ENCODE measurements at places on chromosomes 12 and 14. TPM values are rescaled to one million over a fixed set of nuclear protein-coding genes. Genes with fewer than 3 reads are reported as not detected.

- DNase-seq, result no peak
- H3K4me3 ChIP-seq, result no peak overlapping the region
- H3K27ac ChIP-seq, result no peak overlapping the region
- H3K27me3 ChIP-seq, result no peaks in the 10 kb centered on the region
Measured at GRCh38 chr14:38003746-38004609, 203.7 kb upstream of the SSTR1 start.

The ANKRD33 gene
- not detected for total RNA-seq

DNA sequence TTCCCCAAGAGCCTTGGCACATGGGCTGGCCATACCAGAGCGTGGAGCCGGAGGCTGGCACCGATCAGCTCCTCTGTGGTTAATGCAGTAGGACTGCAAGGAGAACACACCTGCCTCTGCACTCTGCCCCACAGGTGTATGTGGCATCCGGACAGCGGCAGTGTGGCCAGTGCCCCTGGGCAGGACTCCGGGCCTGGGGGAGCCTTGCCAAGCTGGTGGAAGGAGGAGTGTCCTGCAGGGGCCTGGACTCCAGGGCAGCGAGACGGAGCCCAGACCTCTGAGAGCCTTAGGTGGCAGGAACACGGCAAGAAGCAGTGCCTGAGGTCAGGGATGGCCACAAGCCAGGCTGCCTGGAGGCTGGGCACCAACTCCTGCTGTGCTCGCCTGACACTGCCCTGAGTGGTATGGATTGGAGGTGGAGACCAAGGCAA lies 5.3 kb upstream of the BEGAIN start:
- DNase-seq, result peak; percentile 48
- peaks cover 33% of the 10 kb centered on the region for H3K27me3 ChIP-seq
- H3K4me3 ChIP-seq, result no peak overlapping the region
- H3K36me3 ChIP-seq, result no peaks in the 10 kb centered on the region
- H3K27ac ChIP-seq, result no peak overlapping the region
- no peaks in the 10 kb centered on the region for H3K4me1 ChIP-seq

The GZMH gene
- 4.7 TPM for total RNA-seq
